ENCODE measurements at places on chromosomes 4 and X. TPM values are rescaled to one million over a fixed set of nuclear protein-coding genes. Genes with fewer than 3 reads are reported as not detected.

Gene RAB33A
- 3.6 TPM for polyA plus RNA-seq

Gene SHROOM4
- polyA plus RNA-seq = 1.1 TPM

Gene FAM236B
- not detected for polyA plus RNA-seq

Gene SLC4A4
- 14.7 TPM for polyA plus RNA-seq

GRCh38 chr4:86452422-86452891 is 92.6 kb upstream of the MAPK10 start:
- no peak for DNase-seq

DNA sequence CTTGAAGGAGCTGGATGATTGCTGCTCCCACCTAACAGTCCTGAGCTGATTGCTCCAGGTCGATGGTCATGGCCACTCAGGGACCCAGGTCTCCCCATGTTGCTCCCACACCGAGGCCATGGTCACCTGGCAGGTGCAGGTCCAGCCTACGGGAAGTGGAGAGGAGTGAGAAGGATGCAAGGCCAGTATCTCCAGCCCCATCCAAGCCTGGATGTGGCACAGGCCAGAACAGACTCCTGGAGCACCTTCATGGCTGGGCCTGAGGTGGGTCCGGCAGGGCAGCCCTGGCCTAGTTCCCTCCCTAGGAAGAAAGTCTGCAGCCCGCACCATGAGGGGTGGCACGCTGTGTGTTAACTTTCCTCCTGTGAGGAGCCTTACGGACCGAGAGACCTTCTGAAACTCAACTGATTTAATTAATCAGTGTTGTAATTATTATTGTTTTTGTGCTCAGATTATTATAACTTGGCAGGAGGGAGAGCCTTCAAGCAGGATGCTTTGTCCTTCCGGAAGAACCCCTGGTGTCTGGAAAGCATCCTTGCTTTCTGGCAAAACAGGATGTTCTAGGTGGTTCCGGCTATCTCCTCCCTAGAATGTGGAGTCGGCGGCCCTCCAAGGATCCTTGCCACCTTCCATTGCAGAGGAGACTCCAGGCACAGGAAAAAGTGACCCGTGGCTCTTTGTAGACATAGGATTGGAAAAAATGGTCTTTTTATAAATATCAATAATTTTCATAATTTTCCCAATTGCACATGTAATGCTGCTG is 92.3 kb upstream of the ADRA2C start:
- DNase-seq = no peak

GRCh38 chr4:76987153-76987591 is 37.6 kb downstream of the SEPTIN11 start:
- peak; percentile 96 for DNase-seq

DNA sequence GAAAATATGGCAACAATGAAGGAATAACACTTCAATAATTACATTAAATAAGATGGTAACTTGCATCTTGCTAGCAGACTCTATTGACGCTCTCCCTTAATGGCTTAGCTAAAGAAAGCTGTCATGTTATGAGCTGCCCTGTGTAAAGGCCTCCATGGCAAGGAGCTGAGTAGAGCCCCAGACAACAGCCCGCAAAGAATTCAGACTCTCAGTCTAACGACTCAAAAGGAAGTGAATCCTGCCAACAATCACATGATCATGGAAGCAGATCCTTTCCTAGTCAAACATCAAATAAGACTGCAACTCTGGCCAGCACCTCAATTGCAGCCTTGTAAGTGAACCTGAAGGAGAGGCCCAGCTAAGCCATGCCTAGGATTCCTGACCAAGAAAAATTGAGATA is 157.6 kb downstream of the MAB21L2 start:
- DNase-seq = no peak

DNA sequence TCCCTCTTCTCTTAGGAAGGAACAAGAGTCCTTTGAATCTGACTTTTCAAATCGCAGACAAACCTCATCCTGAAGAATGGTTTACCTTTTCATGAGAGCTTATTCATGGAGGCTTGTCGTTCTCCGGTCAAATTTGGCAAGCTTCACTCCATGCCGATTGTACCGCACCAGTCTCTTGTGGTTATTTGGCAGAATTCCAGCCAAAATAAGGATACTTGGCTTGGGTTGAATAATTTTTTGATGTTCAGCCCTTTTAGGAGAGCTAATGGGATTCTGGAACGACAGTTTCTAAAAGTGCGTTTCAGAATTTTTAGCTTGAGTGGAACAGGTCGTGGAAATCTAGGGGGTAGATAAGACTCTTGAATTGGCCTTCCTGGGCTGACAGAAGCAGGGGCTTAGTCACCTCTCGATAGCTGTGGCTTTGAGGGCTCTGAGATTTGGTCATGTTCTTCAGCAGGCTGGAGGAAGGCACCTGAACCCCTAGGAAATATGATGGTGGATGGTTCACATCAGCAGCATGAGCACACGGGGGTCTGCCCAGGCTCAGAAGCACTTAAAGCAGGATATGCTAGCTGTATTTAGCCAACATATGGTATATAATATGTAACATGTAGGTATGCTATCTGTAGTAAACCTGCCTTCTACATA is 1.5 kb downstream of the KLHL2 start:
- DNase-seq = no peak

DNA sequence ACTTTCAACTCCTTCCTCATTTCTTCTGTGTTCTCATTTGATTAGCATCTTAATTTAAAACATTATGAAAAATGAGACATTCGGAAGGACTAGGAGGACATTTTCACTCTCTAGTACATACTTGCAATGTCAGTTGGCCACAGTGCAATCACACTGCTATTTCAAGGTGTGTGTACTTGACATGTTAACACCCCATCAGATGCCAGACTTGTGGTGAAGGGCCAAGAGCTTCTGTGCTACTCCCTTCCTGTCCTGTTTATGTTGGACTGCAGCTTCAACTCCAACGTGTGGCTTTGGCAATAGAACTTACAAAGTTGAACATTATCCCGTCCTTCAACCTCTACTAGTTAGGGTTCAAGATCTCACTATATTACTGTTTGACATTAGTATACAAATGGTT is 221.0 kb downstream of the PALLD start:
- no peak for DNase-seq

- DNase-seq = no peak
These were observed 54.5 kb downstream of the CD99L2 start for GRCh38 chrX:150844016-150844415.

- DNase-seq = no peak
These were observed 16.4 kb downstream of the DDX3X start for GRCh38 chrX:41350150-41350975.

Measured in AG04450 (cell line).